Tibial artery (tissue), 4 donors: ENCODE measurements at places on chromosomes 12 and 14.
A peak's percentile ranks its signal among the peaks of the same experiment; 100 is the strongest.

GRCh38 chr12:64082116-64082515 is 140.0 kb downstream of the KICS2 start:
- no peak for DNase-seq

- DNase-seq = no peak
Measured at GRCh38 chr12:67326637-67327036, 57.5 kb downstream of the CAND1 start.

GRCh38 chr14:20295067-20295466 is 10.7 kb downstream of the TTC5 start:
- no peak for DNase-seq

DNA sequence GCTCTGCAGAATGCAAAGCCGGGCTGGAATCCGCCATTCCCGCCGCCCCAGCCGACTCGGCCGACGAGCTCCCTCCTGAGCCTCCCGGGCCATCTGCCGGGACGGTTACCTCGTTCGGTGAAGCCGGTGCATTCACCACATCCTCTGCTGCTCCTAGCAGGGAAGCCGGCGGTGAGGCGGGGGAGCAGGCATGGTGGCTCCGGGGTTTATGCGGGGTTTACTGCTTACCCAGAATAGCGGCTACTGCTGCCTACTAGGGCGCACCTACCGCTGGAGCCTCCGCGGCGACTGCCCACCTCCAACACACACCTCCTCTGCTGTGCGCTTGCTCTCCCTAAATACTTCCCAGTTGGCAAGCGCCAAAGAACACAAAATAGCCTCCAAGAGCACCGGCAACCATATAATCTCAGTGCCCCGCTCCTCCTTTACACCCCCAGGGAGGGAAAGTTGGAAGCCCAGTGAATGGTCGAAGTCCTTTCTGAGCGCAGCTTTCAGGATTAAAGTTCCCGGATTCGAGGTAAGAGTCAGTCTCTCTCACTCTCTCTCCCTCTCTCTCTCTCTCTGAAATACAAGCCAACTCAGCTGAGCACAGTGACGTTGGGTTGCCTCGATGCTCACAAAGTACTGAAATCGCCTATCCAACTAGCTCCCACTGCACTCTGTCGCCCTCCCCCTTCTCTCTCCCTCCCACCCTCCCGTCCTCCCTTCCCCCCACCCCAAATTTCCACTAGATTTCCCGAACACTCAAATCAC is at the start of gene TBX5:
Gene TBX5, minus strand, starts transcription at position 626 of the 753 bp plus-strand sequence. CDS start 2,246 bp downstream, outside the sequence.
- DNase-seq = no peak

DNA sequence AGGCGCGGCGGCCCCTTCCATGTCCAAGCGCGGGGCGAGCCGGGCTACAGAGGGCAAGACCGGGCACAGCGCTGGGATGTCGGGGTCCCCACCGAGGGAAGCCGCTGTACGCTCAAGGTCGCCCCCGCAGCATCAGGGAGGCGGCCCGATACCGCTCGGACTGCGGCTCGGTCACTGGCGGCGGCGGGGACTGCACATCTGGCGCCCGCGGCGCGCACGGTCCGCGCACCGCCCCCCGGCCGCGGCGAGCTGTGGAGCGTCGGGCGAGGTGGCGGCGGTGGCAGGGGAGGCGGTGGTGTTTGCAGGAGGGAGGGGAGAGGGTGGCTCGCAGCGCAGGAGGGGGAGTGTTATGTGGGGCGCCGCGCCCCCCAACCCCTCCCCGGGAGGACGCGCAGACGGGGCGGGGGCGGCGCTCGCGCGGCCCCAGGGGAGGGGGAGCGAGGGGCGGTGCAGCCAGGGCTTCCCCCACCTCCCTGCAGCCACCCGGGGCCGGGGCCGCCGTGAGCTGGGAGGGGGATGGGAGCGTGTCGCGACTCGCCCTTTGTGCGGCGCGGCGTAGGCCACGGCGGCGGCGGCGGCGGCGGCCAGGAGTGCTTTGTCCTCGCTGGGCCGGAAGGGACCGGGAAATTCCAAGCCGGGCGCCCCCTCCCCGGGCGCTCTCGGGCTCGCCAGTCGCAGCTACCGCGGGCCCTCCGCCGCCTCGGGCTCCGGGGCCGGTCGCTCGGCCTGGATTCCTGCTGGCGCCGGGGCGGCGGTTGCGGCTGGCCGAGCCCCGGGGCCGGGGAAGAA is at the start of gene NUAK1:
Gene NUAK1, minus strand, starts transcription at position 322 of the 789 bp plus-strand sequence. Its CDS starts 301 bp downstream, at position 21.
- DNase-seq = peak; percentile 81

- no peak for DNase-seq
Measured at GRCh38 chr12:132178801-132179401, 34.6 kb downstream of the NOC4L start.

DNA sequence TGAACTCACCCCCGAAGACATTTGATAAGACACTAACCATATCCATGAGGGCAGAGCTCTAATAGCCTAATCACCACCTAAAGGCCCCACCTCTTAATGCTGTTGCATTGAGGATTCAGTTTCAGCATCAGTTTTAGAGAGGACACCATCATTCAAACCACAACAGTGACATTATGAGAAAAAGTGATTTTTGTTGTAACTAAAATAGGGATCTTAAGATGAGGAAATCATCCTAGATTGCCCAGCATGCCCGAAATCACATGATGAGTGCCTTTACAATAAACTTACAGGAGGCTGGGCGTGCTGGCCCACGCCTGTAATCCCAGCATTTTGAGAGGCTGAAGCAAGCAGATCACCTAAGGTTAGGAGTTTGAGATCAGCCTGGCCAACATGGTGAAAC is 9.7 kb upstream of the GLT1D1 start:
- no peak for DNase-seq

GRCh38 chr12:127455347-127456265 is 811.4 kb upstream of the TMEM132C start:
- DNase-seq = no peak

DNA sequence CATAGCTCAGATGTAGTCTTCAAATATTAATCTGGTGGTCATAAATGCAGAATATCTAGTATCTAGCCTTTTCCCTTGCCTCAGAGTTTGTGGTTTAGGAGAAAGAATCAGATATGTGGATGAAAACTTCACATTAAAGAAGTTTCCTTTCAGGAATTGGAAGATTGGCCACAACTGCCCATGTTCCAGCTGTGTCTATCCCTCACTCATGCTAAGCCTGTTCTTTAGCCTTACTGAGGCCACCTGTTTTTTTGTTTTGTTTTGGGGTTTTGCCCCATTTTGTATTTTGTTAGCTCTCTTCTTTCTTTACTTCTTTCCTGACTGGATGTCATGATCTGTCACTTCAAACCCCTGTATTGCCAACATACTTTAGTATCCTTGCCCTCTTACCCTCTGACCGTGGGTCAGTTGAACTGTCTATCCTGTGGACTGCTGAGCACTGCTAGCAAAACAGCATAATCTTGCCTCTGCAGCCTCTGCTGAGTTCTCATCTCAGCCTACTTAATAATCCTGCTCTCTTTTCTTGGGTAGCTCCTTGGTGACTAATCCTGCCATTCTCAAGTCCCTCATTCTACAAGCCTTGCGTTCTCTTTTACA is 22.0 kb upstream of the CCT2 start:
- DNase-seq = no peak

GRCh38 chr12:117034701-117035151 is 64.5 kb downstream of the TESC start:
- DNase-seq = no peak

- no peak for DNase-seq
Measured at GRCh38 chr12:55024575-55024974, 4.8 kb downstream of the NEUROD4 start.

GRCh38 chr12:65584016-65584415 is 240.3 kb upstream of the HMGA2 start:
- DNase-seq = no peak

- no peak for DNase-seq
Measured at GRCh38 chr12:49664591-49665239, 41.4 kb downstream of the PRPF40B start.

DNA sequence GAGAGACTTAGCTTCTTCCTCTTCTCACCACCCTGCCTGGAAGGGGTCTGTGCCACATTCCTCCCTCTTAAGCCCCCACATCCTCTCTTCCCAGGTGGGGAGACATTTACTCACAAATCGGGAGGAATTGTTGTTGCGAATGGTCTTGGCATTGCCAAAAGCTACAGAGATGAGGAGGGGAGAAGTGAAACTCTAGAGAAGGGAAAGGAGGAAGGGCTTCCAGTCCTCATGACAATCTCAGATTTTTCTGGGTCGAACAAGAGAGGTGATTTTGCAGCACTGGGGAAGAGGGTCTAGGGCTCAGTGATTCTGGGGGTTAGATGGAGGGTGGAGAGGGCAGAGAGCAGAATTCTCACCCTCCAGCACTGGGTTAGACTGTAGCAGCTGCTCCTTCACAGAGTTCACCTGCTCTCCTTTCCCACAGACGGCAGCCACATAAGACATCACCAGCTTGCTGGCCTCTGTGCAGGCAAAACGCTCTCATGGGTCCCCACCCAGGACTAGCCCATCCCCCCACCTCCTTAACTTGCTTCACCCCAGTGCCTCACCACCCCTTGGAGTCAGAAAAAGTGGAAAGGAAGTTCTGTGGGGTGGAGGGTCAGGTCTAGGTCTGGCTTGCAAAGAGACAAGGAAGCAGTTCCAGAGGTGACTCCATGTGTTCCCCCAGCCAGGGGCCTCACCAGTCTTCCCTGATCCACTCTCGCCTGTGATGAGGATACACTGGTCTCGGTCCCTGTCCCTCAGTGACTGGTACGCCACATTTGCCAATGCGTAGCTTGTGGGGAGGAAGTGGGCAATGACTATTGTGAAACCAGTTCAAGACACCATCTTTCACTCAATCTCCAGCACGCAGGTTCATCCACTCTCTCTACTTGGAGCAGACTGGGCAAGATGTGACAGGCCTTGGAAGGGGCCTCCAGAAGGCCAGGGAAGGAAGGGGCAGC is 2.7 kb downstream of the MYO1A start:
- DNase-seq = no peak

DNA sequence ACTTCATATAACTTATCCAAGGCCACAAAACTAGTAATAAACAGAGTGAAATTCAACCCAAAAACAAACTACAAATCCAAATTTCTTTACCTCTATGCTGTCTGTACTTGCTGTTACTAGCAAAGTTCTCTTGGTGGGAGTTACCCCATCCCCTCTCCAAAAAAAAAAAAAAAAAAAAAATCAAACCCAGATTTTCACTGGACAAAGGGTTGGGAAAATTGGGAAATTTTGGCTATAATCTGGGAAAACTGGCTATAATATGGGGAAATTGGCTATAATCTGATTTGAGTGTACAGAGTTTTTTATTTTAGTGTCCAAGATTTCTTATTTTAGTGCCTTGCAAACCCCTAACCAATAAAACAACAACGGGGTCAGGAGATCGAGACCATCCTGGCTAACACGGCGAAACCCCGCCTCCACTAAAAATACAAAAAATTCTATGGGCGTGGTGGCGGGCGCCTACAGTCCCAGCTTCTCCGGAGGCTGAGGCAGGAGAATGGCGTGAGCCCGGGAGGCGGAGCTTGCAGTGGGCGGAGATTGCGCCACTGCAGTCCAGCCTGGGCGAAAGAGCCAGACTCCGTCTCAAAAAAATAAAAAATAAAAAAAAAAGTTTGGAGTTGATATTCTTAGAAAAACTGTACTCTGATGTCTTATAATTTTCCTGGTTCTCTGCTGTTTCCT is 148.4 kb downstream of the CHST11 start:
- peak; percentile 59 for DNase-seq

DNA sequence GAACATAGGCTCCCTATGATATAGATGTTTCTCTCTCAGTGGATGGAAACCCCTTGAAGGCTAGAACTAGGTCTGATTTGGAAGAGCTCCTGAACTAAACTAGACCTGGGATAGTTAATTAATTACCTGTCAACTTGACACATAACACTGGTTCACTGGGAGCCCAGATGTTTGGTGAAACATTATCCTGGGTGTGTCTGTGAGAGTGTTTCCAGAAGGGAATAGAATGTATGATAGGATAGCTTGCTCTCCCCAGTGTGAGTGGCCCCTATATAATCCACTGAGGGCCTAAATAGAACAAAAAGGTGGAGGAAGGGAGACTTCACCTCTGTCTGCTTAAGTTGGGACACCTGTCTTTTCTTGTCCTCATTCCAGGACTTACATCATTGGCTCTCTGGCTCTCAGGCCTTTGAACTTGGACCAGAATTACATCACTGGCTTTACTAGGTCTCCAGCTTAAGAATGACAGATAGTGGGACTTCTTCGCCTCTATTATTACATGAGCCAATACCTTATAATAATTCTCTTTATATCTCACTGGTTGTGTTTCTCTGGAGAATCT is 194.1 kb downstream of the KTN1 start:
- no peak for DNase-seq

DNA sequence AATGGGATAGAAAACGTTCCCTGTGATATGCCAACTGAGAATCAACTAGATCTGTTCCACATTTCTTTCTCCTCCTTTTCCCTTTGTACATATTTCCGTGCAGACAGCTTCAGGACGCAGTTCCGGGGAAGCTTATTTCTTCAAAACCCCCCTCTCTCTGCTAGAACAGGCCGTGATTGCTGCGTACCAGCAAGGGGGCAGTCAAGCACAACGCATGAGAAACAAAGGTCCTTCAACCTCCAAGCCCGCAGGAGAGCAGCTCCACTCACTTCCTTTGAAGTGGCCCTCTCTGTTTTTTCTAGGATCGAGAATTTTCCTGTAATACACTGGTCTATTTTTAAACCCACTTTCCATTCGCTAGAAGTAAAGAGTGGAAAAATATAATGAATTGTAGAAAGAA is 80.8 kb downstream of the ZNF664 start:
- DNase-seq = no peak

GRCh38 chr12:69341328-69341727 is 6.9 kb upstream of the LYZ start:
- no peak for DNase-seq

DNA sequence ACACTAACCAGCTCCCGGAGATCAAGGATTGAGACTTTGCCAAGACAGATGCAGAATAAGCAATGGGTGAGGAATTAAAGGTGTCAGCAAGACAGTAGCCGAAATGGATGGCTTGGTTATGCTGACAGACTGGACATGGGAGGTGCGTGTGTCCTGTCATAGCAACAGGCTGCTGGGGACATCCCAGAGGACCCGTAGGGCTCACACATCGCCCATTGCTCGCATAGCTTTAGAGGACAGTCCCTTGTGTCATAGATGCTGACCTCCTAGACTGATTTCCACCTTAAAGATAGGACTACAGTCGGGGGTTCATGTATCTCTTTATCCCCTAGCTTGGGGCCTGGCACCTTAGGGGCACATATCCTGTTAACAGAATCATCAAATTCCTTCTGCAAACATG is 324.5 kb downstream of the MED13L start:
- DNase-seq = no peak

GRCh38 chr12:112988224-112988623 is 9.9 kb downstream of the OAS2 start:
- DNase-seq = no peak

DNA sequence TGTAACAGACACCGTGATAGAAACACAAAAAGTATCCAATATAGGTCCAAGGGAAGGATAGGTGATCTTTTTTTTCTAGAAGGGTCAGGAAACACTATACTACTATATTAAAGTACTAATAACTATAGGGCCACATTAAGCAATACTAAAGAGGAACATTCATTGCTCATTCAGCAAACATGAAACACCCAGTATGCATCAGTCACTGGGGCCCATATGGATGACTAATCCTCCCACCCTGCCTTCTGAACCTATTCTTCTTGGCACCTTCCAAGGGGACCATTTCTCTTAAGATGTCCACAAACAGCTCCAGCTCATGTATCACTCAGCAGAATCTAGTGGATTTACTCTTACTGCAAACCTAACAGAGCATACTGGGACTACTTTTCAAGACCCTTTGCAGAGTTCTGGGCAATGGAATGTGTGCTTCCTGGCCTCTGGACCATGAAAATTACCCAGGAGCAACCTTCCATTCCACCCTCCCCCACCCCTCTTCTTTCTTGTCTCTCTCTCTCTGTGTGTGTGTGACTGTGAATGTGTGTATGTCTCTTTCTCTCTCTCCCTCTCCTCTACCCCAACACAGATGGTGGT is 187.9 kb downstream of the EPS8 start:
- DNase-seq = no peak
